ENCODE measurements at places on chromosomes 5 and 9.
A peak's percentile ranks its signal among the peaks of the same experiment; 100 is the strongest.

DNA sequence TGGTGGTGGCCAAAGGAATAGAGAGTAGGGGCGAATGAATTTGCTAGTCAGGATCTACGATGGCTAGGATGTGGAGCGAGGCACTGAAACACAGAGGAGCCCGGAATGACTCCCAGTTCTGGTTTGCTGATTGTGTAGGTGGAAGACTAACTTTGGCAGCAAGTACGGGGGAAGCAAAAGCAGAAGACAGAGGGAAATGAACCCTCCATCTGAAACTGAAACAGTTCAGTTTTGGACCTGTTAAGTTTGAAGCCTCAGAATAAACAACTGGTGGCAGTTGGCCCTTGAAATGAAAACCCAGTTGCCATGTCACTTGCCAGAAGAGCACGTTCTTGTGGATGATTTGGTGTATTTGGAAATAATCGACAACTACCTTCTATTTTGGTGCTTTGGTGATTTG lies 15.4 kb upstream of the SMIM15 start:
- no peak for DNase-seq

DNA sequence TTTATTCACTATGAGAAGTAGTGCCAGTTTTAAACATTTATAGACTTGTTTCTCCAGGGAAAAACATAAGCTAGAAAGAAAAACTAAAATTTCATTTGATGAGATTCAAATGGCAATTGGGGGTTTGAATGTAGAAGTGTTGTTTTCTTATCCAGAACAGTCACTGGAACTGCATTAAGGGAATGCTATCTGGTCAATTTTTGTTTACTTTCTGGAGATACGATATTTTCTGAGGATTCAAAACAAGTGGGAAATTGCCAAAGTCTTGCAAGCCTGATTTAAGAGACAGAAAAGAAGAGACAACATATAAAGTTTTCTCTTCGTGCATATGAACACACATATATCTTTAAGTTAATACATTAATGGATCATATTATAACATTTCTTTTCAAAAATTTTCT lies 118.4 kb downstream of the NXNL2 start:
- DNase-seq: no peak

GRCh38 chr9:114355821-114356220 lies 26.2 kb downstream of the ORM2 start:
- DNase-seq: no peak

DNA sequence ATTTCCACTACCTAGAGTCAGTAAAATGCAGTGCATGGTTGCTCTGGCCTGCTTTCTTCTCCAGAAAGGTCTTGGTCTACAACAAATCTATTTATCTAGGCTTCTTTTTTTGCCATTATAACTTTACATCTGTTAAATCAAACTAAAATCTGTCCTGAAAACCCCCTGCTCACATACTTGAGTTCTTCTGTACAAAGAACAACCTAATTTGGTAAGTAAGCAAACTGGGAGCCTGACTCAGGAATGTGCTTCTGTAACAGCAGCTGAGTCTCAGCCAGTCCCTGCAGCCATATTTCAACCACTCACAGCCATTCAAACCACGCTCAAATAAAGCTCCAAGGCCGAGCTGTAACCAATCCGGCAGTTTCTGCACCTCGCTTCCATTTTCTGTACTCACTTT lies 95.8 kb downstream of the PLPP1 start:
- DNase-seq: no peak

- no peak for DNase-seq
These were observed 25.4 kb upstream of the SNX18 start for GRCh38 chr5:54492178-54492577.

DNA sequence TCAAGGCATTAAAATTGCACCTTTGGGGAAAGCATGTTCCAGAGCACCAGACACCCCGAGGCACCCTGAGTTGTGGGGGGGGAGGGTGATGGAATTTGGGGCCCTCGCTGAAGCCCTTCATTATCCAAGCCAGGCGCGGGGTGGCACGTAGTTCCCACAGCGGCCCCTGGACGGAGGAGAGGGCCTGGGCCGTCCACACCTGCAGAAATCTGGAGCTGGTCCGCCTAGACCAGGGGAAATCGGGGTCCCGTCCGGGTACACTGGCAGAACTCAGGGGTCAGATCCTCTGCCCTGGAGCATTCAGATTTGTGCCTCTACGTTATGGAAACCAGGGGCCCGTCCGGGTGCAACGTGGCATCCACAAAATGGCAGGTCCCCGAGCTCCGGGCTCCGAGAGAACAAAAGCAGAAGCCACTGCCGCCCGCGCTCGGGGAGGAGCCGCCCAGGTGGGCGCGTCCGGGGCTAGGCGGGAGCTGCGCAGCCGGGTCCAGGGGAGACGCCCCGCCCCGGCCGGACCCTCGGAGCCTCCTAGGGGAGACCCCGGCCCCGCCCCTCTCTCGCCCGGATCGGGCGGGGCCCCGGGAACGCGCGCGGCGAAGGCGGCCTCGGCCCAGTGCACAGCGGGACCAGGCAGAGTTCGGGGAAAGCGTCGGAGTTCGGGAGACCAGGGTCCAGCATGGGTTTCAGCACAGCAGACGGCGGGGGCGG lies at the start of gene PLEKHG4B:
PLEKHG4B (plus strand) TSS at position 613 of the 708 bp plus-strand sequence; CDS start at position 677, 64 bp downstream.
- no peak for DNase-seq

- no peak for DNase-seq
These were observed 45.4 kb upstream of the CLPTM1L start for GRCh38 chr5:1390333-1390732.

DNA sequence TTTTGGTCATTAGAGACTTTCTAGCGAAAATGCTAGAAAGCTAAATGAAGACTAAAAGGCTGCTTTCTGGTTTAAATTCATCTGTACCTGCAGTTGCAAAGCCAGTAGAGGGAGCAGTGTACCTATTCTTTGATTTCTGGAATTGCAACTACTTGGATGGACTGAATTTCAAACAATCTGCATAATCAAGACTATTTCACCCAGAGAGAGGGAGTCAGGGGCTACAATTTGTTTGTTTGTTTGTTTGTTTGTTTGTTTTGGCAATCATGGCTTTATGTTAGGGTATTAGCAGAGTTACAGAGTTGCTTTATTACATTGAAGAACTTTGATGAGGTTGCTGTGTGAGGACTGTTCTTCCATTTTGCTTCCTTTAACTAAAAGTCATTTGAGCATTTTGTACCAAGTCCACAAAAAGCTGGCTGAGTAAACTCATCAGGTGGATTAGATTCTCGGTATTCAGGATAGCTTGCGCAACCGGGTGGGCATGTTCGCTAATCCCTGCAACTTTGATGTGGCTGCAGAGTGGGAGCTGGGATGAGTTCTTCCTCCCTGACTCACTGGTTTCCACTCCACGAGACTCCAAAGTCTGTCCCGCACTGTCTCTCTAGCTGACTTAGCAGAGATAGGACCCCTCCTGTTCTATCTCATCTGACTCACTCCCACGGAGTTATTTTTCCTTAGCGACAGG lies 80.0 kb upstream of the TUT7 start:
- no peak for DNase-seq

- DNase-seq: no peak
These were observed 460 bp upstream of the ACO1 start for GRCh38 chr9:32384002-32384363.

GRCh38 chr5:111746791-111747190 lies 10.2 kb downstream of the NREP start:
- DNase-seq: no peak

DNA sequence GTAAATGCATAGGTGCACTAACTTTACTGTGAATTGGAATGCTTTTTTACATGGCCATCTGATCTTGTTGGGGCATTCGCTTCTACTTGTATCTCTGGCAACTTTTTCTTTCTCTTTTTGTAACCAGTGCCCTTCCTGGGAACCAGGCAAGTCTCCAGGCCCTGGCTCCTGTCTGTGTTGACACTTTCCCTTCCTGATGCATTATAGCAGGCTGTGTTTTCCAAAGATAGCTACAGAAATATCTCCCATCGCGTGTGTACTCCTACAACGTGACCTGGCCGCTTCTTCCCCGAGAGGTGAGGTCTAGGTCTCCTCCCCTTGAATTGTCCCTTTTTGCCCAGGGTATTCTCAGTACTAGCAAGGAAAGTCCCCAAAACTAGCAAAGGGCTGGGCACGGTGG lies 81.1 kb upstream of the SPIN1 start:
- DNase-seq: no peak

- no peak for DNase-seq
These were observed 111.5 kb upstream of the TNC start for GRCh38 chr9:115229496-115229895.

- DNase-seq: no peak
These were observed 324 bp downstream of the LPCAT1 start for GRCh38 chr5:1523480-1523792.

GRCh38 chr5:119613937-119614336 lies 15.4 kb upstream of the FAM170A start:
- DNase-seq: no peak

GRCh38 chr9:113492343-113493202 lies 29.0 kb downstream of the RGS3 start:
- DNase-seq: no peak

DNA sequence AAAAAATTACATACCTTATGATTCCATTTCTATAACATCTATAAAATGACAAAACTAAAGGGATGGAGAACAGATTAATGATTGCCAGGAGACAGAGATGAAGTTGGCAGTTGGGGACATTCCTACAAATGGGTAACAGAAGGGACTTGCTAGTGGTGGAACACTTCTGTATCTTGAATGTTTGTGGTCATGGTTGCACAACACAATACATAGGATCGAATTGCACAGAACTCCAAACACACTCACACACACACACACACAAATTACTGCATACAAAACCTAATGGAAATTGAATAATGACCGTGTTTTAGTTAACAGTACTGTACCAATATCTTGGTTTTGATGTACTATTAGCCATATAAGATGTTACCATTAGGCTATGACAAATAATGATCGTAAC lies 330.7 kb upstream of the POU5F2 start:
- no peak for DNase-seq

GRCh38 chr5:72607381-72607780 lies 100.2 kb upstream of the ZNF366 start:
- no peak for DNase-seq

- DNase-seq: peak; percentile 38
These were observed 232.5 kb downstream of the ARHGAP26 start for GRCh38 chr5:143002459-143003327.

- DNase-seq: no peak
These were observed 114.3 kb downstream of the KCTD16 start for GRCh38 chr5:144284931-144285502.

DNA sequence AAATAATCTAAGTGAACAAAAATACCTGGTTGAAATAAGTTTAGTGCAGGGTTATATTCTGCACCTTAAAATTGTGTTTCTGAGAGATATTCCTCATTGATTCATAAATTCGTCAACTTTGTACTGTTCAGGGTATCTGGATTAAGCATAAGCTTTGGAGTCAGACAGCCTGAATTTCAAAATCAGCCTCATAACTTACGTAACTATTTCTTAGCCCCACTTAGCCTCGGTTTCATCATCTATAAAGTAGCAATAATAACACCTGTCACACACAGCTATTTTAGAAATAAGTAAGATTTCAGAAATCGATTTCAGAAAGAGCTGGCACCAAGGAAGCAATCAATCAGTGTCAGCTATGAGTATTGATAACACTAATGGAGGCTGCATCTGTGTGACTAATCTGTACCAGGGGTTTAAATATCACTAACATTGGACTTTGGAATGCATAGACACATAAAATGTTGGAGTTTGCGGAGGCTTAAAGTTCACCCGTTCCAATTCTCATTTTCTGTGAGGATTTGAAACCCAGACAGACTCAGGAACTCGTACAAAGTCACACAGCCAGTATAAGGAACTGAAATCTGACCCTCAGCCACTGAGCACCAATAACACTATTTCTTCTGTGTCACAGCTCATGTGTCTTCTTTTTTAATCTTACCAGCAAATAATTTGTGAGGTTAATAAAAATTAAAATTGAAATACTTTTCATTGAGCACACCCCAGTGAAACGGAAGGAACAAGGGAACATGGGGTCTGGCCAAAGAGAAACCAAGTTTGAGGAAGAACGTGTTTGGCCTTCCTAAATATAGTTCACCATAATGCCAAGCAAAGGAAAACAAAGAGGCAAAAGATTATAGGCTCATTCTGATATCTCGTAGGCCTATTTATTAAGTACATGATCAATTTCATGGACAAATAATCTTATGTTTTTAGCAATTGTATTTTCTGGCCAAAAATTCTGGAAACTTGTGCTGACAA lies 194.4 kb upstream of the PTGER4 start:
- no peak for DNase-seq

DNA sequence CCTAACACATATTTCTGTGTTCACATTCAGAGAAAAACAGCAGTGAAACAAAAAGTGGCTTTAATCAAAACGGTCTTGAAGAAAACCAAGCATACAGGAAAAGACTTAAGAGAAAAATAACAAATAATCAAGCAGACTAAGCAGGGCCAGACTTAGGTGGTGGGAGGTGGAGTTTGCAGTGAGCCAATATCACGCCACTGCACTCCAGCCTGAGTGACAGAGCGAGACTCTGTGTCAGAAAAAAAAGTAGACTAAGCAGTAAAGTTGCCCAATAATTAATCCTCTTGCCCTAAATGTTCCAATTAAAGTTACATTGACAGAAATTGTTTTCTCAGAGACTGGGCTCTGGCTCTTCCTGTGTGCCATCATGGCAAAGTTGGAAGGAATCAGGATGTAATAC lies 26.6 kb upstream of the GLDC start:
- DNase-seq: no peak

DNA sequence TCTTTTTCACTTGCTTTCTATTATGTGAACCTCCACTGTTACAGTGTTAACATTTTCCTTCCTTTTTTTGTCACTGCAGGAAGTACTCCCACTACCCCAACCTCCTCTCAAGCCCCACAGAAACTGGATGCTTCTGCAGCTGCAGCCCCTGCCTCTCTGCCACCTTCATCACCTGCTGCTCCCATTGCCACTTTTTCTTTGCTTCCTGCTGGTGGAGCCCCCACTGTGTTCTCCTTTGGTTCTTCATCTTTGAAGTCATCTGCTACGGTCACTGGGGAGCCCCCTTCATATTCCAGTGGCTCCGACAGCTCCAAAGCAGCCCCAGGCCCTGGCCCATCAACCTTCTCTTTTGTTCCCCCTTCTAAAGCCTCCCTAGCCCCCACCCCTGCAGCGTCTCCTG lies 18.8 kb downstream of the NUP214 start:
- no peak for DNase-seq

GRCh38 chr9:110912419-110913291 lies 125.6 kb downstream of the LPAR1 start:
- no peak for DNase-seq

- no peak for DNase-seq
These were observed 6.8 kb upstream of the TOR2A start for GRCh38 chr9:127741831-127742434.

DNA sequence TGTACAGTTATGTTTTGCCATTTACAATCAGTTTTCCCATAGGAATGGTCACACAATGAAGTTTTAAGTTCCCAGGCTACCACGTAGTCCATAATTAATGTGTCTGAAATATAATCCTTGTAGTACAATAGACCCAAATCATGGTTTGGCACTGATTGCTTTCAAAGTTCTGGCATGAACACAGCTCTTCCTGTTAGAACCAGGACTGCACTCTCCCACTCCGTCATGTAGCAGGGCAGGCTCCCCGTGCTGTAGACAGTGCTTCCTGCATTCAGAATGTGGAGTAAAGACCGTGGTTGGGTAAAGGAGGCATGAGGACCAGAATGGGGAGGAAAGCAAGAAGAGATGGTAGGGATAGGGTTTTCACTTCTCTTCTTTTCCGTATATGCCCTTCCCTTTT lies 4.0 kb downstream of the SEC61B start:
- no peak for DNase-seq
